ENCODE measurements at places on chromosomes 13 and 19. TPM values are rescaled to one million over a fixed set of nuclear protein-coding genes. Genes with fewer than 3 reads are reported as not detected.
A peak's percentile ranks its signal among the peaks of the same experiment; 100 is the strongest.

The CEACAM8 gene
- total RNA-seq = not detected

DNA sequence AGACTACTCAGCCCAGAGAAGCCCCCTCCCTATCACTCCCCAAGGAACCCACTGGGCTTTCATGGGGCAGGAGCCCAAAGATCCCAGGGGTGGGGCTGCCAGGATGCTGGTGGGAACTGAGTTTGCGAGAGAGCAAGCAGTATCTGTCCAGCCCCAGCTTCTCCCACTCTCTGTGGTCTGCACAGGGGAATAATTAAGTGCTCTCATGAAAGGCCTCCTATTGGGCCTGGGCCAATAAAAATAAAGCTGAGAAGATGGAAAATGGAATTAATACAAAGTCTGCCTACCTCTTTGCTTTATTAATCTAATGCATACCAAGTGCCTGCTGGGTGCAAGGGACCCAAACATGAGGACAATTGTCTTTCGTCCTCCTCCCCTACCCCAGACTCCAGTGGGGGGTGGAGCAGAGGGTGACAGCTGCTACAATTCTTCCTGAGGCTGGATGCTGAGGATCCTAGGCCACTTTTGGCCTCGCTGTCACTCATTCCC is 5.4 kb downstream of the DDX39A start:
- DNase-seq = no peak

GRCh38 chr19:38949580-38950367 is 19.0 kb downstream of the MRPS12 start:
- DNase-seq = peak; percentile 90

DNA sequence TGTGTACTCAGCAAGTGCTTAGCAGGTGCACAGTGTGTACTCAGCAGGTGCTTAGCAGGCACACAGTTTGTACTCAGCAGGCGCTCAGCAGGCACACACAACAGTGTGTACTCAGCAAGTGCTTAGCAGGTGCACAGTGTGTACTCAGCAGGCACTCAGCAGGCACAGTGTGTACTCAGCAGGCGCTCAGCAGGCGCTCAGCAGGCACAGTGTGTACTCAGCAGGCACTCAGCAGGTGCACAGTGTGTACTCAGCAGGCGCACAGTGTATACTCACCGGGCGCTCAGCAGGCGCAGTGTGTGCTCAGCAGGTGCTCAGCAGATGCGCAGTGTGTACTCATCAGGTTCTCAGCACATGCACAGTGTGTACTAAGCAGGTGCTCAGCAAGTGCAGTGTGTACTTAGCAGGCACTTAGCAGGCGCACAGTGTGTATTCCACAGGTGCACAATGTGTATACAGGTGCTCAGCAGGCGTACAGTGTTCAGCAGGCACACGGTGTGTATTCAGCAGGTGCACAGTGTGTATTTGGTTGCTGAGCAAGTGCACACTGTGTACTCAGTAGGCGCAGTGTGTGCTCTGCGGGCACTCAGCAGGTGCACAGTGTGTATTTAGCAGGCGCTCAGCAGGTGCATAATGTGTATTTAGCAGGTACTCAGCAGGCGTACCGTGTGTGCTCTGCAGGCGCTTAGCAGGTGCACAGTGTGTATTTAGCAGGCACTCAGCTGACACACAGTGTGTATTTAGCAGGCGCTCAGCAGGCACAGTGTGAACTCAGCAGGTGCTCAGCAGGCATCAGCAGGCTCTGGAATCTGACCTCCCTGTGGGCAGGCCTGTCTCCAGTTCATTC is 15.1 kb downstream of the CRTC1 start:
- no peak for DNase-seq

GRCh38 chr19:29711584-29712132 is 3.4 kb downstream of the C19orf12 start:
- DNase-seq = no peak

- no peak for DNase-seq
Observed at GRCh38 chr13:39970177-39970846, 314.9 kb downstream of the COG6 start.

GRCh38 chr19:45275370-45275971 is 24.4 kb downstream of the MARK4 start:
- DNase-seq = no peak

GRCh38 chr19:4279530-4280422 is 710 bp downstream of the SHD start:
- DNase-seq = no peak

The PSG2 gene
- not detected for total RNA-seq

The USHBP1 gene
- 7.2 TPM for total RNA-seq

- DNase-seq = no peak
Observed at GRCh38 chr19:46981286-46981945, 38.2 kb upstream of the NPAS1 start.

GRCh38 chr13:38905861-38906260 is 84.8 kb downstream of the STOML3 start:
- DNase-seq = no peak

DNA sequence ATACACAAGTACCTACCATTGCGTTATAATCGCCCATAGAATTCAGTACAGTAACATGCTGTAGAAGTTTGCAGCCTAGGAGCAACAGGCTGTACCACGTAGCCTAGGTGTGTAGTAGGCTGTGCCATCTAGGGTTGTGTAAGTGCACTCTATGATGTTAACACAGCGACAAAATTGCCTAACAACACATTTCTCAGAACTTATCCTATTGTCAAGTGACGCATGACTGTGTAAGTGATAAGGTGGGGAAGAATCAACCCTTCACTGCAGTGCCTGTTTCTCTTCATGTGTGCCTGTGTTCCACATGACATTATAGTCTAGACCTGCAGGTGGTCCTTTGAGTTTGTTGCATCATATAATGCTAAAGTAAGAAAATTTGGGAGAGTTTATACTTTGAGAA is 94.0 kb downstream of the PCDH9 start:
- DNase-seq = no peak

The POLD1 gene
- 17.0 TPM for total RNA-seq

- no peak for DNase-seq
Observed at GRCh38 chr19:35288331-35288730, 3.6 kb upstream of the MAG start.
